ENCODE measurements at places on chromosomes 1 and 21.

DNA sequence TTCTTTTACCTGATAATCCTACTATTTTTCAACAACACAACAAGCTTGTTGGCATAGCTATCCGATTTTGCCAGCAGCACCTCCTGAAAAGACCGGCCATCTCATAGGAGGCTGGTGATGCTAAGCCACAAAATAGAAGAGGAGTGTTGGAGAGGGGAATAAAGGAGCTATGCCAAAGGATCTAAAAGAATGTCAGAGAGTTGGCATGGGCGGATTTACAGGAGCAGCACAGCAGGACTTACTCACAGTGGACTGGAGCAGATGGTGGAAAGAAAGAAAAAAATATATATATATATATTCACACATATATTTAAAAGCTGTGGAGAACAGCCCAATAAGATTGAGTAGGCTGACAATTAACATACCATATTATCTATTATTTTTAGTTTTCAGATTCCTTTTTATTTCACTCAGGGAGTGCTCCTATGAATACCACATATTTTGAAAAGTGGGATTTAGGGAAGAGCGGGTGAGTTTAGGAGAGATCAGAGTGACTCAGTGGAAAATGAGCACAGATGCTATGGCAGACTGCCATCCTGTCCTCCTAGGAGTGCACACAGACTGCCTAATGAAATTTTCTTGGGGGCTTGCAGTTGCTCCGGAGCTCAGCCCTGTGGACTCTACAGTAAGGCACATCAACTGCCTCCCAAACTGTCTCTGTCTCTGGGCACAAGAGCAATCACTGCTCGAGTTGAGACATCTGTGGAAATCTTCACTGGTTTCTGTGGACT is 394.4 kb upstream of the CHRM3 start:
- DNase-seq = no peak

DNA sequence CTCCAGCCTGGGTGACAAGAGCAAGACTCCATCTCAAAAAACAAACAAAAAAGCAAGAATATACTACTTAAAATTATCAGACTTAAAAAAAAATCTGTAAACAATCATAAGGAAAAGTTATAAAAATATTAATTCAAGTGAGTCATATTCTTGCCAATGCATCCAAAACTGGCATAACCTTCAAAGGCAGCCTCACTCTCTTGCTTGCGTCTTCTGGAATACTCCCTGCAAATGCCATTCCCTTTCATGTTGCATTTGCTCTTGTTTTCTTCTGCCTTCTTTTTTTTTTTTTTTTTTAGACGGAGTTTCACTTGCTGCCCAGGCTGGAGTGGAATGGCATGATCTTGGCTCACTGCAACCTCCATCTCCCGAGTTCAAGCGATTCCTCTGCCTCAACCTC is 32.2 kb upstream of the ZBTB8A start:
- no peak for DNase-seq

DNA sequence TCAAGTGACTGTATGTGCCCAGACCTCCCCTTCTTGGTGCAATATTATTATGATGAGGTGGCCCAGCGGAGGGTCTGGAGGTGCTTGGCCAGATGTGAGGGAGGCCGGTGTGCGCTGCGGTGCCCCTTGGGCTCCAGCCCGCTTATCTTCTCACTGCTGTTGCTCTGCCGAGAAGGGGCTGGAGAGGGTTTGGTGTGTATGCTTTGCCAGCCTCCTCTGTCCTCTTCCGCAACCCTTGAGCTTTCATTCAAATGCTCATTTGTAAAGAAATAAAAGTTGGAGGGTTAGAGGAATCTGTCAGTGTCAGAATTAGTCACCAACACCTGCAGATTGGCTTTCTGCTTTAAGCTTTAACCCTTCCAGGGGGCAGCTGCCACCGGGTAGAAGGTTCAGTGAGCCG is 19.7 kb downstream of the RNF220 start:
- no peak for DNase-seq

DNA sequence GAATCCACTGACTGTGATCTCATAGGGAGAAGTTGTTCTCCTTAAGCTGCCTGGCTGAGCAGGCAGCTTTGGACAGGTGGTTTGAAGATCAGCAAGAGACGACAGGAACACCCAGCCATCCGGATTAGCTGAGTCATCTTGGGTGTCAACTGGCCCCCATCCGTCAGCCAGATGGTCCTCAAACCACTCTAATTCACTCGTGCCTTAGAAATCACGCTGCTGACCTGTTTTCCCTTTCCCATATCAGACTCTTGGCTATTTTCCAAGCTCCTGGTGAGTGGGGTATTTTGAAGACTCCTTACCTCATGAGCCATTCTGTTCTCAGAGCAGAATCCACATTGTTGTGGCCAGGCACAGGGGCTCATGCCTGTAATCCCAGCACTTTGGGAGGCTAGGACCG is 149.1 kb upstream of the L1TD1 start:
- no peak for DNase-seq

GRCh38 chr1:110890474-110891196 is 17.7 kb downstream of the CD53 start:
- DNase-seq = no peak

DNA sequence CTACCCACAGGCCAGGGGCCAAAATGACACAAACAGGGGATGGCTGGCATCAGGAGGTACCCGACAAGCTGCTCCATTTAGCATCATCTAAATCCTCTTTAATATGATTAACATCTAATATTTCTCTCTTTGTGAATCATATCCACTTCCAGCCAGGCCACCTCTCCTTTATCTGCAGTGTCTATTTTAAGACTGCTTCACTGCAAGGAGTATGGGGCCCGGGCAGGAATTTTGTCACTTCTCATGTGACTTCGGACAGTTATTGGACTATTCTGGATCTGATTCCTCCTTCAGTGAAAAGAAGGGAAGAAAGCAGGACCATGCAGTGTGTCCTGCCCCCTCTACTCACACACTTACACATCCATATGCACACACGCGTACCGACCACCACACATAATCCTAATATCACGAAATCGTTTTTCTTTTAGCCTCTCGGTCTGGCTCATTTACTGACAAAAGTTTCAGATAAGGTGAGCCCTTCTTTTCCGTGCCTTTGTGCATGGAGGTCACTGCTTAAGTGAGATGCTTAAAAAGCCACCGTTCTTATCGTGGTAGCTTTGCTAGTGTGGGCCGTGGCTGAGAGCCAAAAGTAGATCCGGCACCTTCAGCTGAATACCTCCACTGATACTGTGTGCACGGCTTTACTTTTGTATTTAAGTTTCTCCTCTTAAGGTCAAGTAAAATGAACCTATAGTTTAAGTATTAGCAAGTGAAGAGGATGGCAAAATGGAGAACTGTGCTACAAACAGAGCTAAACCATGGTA is 26.0 kb downstream of the PROX1 start:
- DNase-seq = no peak

DNA sequence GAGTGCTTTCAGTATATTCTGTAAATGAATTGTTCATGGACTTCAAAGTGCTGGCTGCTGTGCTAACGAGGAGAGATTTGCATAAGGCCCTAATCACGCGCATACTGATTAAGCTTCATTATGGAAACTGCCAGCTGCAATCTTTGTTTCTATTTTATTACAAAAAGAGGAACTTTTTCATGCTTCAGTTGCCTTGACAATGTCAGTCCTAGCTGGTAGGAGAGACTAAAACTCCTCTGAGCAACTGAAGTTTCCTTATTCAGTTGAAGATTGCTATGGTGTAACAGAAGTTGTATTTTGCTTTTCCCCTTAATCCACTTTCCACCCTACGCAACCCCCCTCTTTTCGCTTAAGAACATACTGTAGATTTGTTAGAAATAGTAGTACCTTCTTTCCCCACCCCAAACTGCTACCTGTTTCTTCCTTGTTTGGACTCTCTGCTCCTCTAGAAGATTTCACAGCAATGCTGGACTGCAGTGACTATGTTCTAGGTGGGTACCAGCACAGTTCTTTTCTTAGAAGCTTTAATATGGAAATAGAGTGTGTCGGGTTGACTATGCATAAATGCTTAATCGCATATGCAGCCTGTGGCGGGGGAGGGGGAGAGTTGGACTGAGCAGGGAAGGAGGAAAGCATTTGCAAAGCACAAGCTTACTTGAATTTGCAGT is 108.3 kb downstream of the POU2F1 start:
- DNase-seq = peak; percentile 97

Data from NCI-H526 (cell line).